Fibroblast of gingiva (primary cell): ENCODE measurements at places on chromosomes 7 and 10.

DNA sequence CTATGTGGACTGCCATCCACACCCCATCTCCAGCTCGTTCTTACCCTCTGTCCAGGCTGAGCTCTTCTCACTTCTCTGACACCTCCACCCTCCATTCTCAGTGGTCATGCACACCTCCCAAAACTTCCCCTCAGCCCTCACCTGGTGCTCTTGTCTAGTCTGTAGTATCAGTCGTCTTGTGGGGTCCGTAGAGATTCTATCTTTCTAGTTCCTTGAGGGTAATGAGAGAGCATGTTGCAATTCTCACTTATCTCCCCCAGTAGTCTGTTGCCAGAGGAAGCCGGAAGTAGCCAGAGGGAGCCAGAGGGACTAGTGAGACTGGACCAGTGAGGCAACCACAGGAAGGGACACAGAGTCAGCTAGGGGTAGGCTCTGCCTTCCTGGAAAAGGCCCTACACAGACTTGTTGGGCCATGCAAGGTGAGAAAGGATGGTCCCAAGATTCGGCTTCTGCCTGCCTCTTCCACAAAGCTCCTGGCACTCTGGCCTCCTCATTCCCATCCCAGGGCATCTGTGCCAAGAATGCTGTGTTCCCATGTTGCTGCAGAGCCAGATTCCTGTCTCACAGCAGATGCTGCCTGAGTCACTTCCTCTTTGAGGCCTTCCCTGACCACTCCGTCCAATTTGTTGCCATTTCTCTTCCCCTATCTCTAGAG, 50.6 kb upstream of the DUSP5 start:
- peak; percentile 69 for DNase-seq

- DNase-seq: no peak
Observed at GRCh38 chr7:149633976-149634945, 136.7 kb upstream of the ZNF746 start.

DNA sequence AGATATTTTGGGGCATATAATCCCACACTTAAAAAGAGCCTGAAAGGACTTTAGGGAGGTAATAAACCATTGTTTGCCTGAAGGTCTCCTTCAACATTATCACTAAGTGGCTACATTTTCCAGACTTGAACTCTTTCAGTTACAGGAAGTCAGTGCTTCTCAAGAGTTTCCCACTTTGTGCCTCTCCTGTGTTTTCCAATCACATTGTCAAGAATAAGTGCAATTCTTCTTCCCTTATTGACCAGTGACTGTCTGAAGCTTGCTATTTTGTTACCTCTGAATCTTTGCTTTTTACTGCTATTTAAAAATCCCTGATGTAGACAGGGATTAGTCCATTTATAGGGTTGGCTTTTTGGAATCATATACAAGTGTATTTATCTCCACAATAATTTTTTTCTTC, 346.7 kb upstream of the ANKRD30A start:
- DNase-seq: no peak

DNA sequence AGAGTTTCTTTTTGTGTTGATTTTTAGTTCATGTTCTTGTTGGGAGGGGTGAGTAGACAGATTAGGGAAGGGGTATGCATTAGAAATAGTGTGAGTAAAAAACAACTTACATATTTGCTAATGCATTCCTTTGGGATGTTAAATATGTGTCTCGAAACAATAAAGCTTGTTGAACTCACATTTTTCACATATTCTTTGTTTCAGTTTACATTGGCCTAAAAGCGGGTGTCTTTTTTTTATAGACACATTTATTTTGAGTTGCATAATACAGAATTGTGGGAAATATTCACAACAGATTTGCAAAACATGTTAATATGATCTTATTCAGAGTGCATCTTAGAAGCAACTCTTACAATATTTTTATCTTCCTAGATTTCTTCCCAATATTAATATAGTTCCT, 337.5 kb upstream of the CNTNAP2 start:
- DNase-seq: peak; percentile 55

- no peak for DNase-seq
Observed at GRCh38 chr10:77801474-77802161, 124.9 kb downstream of the DLG5 start.

DNA sequence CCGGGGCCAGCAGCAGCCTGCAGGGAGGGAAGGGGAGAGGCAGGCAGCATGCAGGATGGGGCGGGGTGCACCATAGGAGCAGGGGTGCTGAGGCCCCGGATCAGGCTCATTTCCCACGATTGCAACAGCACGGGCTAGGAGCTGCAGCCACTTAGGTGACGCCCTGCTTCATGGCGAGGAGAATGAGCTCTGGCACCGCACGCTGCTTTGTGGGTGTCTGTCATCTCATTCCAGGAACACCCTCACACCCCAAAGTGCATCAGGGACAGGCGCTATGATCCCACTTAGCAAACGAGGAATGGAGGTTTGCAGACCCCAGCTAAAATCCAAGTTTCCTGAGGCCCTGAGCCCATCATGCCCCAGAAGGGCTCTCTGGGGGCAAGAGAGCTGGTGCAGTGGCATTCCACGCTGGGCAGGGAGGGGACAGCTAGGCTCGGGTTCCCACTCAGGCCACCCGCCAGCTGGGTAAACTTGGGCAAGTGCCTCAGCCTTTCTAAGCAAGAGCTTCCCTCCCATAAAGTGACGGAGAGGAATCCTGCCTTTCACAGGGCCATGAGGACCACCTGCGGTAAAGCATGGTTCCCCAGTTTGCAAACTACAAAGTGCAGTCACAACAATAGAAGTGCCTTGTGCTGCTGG, 9.3 kb downstream of the KCNH2 start:
- DNase-seq: no peak

DNA sequence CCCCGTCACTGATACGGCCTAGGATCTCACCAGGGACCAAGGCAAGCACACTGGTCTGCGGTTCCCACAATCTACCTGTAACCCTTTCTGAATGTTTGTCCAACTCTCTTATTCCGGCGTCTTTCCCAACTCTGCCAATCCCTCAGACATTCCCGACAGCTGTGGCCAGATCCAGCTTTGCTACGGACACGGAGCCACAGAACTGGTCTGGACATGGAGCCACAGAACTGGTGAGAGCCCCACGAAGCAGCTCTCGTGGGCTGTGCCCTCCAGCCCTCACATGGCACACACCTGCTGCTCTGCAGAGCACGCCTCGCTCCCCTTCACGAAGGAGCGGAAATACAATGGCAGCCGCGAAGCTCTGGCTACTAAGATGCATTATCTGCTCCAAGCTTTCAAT, 376.8 kb downstream of the DNAJB6 start:
- no peak for DNase-seq

DNA sequence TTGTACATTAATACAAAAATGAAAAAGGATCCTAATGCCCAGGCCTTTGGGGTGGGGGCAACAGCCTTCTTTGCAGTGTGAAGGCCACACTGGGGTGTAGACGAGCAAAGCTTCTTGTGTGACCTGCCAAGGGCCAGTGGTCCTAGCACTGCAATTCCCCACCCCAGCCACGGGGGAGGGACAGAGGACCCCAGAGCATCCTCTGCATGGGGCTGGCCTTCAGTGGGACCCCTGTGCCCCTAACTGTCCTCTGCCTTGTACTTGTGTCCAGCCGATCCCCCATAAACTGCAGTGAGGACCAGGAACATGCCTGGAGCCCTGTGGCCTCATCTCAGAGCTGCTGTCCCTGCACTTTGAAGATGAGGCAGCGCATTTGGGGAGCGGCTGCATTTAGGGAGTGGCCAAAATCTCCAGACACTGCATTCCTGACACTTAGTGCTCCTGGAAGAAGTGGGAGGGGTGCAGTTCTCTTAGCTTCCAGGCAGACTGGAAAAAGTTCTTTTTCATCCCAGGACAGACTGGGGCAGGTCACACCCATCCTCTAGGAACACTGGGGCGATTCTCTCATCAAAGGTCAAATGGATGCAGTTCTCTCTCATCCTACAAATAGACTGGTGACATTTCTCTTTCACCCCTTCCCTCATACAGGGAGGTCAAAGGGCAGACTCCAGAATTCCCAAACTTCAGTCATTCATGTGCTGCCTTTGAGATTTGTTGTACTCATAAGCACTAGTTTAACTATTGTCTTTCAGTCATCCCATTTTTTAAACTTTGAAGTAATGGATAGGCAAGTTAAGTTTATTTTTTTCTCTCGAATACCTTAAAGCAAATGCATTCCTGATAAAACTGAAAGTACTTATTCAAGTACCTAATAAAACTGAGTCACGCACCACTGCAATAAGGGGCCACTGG, 922 bp upstream of the MYO1G start:
- no peak for DNase-seq

DNA sequence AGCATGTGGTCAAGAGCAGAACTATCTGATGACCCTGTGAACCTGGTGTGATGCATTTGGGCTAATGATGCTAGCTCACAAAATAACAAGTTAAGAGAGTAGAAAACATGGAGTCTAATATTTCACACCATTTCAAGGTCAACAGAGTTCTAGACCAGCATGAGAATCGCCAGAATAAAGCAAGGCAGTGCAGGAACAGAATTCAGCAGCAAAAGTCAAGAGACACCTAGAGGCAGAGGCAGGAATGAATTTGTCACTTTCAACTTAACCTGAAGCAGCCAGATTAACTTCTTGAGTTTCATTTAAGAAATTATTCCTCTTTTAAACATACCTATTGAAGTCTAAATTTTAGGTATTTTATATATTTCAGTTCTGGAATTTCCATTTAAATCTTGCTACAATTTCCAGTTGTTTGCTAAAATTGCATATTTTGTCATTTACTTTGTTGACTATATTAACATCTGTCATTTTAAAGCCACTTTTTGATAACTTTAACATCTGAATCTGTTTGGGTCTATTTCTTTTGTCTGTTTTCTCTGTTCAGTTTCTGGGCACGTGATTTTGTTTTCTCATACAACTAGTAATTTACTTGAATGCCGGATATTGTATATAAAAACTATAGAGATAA, 44.2 kb upstream of the PRSS58 start:
- DNase-seq: no peak

GRCh38 chr10:127978481-127978880, 71.6 kb downstream of the PTPRE start:
- no peak for DNase-seq

- DNase-seq: no peak
Observed at GRCh38 chr7:113013761-113014449, 72.7 kb downstream of the GPR85 start.

- DNase-seq: no peak
Observed at GRCh38 chr10:30538086-30538485, 91.5 kb downstream of the LYZL2 start.

DNA sequence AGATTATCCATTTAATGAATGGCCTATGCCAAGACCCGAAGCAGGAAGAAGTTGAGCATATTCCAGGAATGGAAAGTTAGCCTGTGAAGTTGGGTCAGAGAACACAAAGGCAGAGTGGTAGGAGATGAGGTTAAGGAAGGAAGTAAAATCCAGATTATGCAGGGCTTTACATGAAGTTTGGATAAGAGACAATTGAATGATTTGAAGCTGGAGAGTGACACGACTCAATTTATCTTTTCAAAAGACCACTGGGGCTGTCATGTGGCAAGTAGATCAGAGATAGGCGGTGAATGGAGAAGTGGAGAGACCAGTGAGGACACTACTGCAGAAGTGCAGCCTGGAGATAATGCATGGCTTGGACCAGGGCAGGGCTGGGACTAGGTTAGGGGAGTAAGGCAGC, 7.2 kb upstream of the CNOT4 start:
- no peak for DNase-seq

GRCh38 chr10:34821587-34822585, 6.8 kb upstream of the PARD3 start:
- DNase-seq: no peak

- DNase-seq: peak; percentile 39
Observed at GRCh38 chr10:35035606-35036005, 54.5 kb downstream of the CUL2 start.
